IPS DF 6.9 (cell line): ENCODE measurements at places on chromosomes 7 and 10.

GRCh38 chr7:151699928-151700319 is 177.0 kb downstream of the PRKAG2 start:
- no peak for DNase-seq

DNA sequence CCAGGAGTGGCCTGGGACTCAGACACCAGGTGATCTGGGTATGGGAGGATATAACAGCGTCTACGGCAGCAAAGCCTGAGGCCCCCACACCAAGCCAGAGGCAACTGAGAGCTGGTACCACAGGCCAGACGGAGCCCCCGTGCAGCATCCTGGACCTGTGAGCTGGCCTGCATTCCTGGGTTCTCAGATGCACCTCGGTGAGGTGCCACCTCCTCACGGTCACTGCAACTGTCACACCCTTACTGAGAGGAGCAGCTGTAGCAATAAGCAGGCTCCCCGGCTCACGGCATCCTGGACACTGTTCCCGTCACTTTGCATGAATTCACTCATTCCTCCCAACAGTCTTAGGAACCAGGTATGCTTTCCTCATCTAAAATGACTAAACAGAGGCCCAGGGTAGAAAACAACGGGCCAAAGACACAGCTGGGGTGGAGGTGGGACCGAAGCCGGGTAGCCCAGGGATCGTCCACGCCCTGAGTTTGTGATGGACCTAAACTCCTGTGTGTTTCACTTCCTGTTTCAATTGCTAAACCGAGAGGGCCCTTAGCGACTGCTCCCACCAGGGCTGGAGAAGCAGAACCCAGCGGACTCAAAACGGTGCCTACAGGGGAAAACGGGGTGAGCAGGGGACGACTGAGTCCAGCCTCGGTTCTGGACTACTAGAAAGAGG is 98.7 kb downstream of the CTBP2 start:
- DNase-seq: no peak

DNA sequence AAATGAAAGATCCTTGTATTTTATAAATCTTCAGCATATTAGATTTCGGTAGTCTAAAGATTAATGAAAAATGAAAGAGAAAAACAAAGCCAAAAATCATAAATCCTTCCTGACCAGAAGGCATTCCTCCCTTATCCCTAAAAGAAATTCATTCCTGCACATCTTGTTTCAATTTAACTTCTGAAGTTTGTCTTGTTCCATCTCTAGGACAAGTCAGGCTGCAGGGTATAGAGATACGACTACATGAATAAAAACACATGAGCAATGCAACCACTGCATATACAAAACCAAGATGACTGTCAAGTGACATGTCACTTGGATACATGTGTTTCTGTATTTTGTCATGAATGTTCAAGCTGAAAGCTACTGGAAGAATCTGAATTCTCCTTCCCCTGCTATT is 214.9 kb downstream of the JAZF1 start:
- no peak for DNase-seq

GRCh38 chr10:128526791-128527375 is 400.7 kb upstream of the MKI67 start:
- no peak for DNase-seq

DNA sequence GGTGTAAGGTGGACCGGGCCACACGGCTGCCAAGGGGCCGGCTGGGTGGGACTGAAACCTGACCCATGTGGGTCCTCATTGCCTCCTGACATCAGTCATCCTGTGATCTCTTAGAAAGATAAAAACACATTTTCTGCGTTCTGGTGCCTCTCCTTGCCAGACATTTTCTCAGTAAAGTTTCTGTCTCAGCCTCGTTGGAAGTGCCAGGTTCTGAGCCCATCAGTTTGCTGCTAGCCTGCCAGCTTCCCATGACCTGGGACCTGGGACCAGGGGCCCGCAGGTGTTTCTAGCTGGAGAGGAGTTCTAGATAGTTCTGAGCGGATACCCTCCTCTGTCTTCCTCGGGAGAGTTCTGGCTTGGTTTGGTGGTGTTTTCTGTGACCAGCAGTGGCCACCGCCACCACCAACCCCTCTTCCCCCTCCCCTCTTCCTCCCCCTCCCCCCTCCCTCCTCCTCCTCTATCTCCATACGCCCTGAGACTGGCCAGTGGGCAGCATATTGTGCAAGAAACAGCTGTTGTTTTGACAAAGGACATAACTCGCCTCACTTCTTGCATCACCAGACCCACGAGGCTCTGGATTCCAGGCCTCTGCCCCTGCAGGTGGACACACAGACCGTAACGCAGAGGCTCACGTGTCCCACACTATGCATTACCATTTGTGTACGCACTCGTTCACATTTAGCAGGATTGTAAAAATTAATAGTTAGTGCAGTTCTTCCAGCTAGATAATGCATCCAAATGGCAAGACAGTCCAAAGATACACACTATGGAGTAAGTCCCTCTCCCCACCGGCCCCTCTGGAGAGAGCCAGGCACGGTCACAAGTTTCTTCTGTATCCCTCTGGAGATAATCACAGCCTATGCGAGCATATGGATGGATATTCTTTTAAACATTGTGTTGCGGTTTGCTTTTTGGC is 94.6 kb downstream of the CUX1 start:
- no peak for DNase-seq

DNA sequence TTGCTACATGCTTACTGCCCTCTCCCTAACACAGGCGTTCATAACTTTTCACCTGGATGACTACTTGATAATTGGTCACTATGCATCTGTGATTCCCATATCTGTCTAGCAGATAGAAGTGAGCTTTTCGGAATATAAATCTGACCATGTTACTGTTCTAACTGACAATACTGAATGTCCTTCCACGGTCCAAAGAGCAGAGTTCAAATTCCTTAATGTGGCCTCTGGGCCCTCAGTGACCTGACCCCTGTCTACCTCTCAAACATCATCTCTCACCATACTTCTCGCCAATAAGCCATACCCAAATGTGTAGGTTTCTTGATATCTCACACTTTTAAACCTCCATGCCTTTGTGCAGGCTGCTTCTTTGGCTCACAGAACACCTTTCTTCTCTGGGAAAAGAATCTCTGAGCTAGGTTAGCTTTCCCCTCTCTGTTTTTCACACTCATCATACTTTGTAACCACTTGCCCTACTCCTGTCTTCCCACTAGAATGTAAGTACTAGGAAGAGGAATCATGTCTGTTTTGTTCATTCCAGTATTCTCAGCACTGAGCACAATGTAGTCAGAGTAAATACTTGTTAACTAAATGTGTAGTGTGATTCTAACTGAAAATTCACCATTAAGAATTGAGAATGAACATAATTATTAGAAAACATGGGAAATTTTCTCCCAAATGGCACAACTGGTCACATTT is 39.2 kb upstream of the LRRC17 start:
- DNase-seq: no peak

DNA sequence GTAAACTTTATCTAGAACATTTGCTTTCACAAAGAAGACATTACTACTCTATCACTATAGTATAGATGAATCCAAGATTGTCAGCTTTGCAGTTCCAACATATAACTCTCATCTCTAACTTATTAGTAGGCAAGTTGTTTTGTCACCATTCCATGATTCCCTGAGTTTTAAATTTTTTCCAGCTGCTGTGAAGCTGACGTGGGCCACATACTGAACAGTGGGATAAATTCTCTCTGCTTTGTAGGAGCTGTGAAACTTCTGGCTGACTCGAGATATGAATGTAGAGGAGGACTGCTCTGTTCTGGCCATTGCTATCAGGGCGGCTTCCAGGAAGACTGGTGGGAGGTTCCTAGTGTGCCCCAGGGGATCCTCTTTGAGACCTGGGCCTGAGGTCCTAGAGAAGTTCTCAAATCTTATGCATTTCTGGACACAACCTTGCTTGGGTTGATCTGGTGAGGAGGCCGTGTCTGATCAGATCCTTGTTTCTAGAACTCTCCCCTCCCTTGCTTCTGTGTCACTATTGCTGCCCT is 58.0 kb downstream of the LSMEM1 start:
- no peak for DNase-seq

DNA sequence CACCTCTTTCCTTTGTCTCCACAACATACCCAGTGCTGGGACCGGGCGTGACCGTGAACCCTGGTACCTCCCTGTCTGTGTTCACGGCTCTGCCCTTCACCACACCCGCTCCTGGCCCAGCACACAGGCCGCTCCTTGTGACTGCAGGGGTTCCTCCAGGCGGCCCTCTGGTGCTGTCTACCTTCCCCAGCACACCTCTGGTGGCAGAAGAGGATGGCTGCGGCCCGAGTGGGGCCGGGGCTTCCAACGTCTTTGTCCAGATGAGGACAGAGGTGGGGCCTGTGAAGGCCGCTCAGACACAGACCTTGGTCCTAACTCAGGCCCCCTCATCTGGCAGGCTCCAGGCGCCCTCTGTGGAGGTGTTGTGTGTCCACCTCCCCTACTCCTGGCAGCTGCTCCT is 55.4 kb upstream of the SGMS1 start:
- DNase-seq: no peak

GRCh38 chr10:93383562-93383981 is 98.6 kb downstream of the MYOF start:
- no peak for DNase-seq

GRCh38 chr10:33482486-33482885 is 148.0 kb upstream of the NRP1 start:
- no peak for DNase-seq

- DNase-seq: no peak
These were observed 287.5 kb upstream of the KLF14 start for GRCh38 chr7:131021460-131021859.

DNA sequence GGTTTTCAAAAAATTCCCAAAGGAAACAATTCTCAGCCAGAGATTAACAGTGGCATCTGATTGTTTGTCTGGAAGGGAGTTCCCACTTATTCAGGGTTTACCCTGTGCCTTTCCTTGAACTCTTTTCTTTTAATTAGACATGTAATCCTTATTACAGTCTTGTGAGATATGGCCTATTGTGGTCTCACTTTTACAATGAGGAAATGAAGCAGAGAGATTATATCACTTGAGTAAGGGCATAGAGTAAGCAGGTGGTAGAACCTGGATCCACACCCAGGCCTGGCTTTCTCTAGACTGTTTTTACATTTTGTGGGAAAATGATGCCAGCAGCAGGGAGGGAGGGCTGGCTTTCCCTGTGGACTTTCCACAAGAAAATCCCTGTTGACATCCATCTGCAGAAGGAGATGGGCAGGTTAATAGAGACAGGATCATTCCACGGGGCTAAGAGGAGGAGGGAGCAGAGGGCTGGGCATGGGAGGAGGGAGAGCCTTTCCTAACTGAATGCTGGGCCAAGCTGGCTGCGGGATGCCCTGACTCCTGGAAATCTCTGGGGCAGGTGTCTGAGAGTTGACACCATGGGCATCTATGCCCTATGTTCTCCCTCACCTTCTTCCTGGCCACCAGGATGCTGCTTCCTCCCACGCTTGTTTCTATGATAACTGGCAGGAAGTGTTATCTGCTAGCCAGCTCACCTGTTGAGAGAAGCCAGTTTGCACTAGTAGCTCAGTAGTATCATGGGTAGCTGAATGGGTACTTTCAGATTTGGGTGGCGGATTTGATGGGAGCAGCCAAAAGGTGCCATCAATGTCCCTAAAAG is 28.7 kb upstream of the ARHGAP22 start:
- no peak for DNase-seq

GRCh38 chr10:96618653-96619052 is 31.8 kb upstream of the TM9SF3 start:
- DNase-seq: no peak

DNA sequence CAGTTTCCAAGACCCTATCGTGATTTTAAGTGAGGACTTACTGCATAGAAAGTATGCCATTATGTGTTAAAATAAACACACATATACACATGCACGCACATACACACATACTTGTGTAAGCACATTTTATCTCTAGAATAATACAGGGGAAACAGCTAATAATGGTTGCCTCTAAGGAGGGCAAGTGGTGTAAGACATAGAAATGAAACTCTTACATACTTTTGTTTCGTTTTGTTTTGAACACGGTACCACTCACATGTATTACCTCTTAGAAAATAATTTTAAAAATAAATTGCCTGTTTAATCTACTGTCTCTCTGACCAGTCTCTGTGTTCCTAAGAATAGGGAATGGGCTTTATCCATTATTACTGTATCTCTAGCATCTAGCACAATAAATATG is 49.2 kb downstream of the HERPUD2 start:
- no peak for DNase-seq

- DNase-seq: no peak
These were observed 709.0 kb downstream of the GRID1 start for GRCh38 chr10:85657476-85658113.

- peak; percentile 35 for DNase-seq
These were observed 131.1 kb upstream of the CDK1 start for GRCh38 chr10:60646966-60647796.

DNA sequence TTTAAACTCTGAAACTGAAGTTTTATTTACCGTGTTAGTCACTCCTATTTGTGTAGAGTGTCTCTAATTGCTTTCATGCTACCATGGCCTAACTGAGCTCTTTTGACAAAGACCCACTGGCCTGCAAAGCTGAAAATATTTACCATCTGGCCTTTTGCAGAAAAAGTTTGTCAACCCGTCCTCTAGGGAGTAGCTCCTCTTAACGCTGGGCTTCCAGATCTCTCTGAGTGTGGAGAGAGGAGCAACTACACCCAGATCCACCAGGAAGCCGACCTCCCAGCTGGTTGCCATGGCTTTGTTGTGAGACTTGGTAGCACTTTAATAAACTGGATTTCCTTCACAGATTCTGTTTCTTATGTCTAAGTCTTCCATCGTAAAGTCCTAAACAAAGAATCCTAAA is 4.2 kb upstream of the C10orf71 start:
- DNase-seq: no peak
